ENCODE measurements at places on chromosomes 16 and 17.

DNA sequence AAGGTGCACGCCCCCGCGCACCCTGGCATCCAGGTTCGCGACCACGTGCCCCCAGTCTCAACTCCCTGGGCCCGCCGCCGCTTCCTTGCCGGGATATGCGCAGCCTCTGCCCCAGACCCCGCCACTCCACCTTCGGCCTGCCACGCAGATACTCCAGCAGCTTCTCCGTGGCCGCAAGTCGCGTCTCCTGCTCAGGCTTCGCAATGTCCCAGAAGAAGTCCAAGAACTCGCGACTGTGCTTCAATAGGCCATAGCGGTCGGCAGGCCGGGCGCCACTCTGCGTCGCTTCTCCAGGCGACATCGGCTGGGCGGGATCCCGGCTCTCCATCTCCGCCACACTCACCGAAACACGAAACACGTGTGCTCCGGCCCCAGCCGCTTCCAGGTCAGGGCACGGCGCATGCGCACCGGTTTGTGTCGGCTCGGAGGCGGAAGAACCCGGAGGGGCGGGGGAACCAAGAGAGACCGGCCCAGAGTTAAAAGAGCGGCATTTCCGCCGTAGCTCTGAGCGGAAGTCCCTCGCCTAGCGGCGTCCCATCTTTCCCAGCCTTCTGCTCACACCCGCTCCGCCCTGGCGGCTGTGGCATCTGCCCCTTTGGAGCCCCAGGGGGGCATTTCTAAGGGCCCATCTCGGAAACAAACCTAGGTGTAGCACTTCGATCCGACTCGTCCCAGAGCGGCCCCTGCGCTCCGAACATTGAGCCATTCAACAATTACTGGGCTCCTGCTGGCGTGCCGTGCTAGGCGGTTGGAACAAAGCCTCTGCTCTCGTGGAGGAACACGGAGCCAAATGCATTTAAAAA lies at the start of gene MYBBP1A:
Gene MYBBP1A (minus strand): TSS at position 388 of the 803 bp plus-strand sequence. CDS start 60 bp downstream, at position 328.
- peak; percentile 96 for DNase-seq

DNA sequence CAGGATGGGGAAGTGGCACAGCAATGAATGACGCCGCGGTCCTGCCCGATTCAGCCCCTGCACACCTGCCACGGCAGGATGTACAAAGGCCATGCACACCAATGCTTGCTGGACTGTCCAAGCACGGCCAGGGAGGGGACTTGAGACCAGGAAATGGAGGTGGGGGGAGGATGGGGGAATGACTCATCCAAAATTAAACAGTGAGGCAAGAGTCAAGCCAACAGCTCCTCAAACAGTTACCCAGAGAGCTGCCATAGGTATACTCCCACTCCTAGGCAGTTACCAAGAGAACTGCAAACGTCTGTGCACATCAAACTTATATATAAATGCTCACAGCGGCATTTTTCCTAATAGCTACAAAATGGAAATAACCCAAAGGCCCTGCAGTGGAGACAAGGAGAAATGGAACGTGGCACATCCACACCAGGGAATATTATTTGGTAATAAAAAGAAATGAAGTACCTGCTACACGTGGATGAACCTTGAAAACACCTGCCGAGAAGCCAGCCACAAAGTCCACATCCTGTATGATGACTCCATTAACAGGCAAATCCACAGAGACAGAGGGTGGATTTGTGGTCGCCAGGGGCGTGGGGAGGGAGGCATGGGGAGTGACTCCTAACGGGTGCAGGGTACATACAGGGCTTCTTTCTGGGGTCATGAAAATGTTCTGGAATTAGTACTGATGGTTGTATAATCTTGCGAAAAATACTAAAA lies 54.1 kb downstream of the VAC14 start:
- DNase-seq, result peak; percentile 9

- DNase-seq, result no peak
Measured at GRCh38 chr16:82031116-82032084, 3.7 kb upstream of the HSD17B2 start.

GRCh38 chr16:27790546-27791403 lies 240.8 kb downstream of the KATNIP start:
- DNase-seq, result no peak

DNA sequence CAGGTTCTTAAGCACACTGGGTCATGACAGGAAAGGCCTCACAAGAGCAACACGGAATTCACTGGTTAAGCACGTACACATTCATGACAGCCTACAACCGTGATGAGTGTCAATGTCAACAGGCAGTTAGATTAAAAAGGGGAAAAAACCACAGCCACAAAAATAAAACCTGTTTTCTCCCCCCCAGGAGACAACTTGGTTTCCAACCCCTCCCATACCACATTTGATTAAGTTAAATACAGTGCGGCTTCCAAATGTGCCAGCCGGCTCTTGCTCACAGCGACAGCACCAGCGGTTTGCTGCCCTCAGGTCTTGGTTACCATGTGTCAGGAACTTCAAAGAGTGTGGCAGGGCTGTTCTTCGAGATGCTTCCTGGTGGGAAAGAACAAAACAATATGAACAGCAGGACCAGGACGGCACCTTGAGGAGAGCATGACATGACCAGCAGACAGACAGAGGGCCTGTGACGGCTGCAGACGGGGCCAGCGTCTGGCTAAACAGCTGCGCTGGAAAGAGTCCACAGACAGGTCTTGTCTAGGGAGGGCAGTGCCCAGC lies 193.6 kb downstream of the PARN start:
- DNase-seq, result peak; percentile 1

- no peak for DNase-seq
Measured at GRCh38 chr17:36808180-36808661, 129.1 kb upstream of the LHX1 start.

DNA sequence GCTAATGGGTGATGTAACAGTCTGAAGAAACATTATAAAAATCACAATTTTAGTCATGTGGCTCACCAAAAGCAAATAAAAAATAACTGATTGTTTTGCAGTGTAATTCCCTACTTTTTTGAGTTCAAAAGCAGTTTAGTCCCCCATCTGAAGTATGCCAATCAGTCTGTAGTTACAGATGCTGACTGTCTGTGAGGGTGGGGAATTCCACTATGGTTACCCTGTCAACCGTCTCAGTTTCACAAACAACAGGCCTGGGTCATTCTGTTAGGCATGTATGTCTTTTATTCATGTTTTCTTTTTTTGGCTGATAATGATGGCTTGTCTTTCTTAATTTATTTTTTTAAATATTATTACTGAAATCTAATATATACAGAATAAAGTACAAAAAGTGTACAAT lies 69.3 kb downstream of the STXBP4 start:
- DNase-seq, result peak; percentile 13

DNA sequence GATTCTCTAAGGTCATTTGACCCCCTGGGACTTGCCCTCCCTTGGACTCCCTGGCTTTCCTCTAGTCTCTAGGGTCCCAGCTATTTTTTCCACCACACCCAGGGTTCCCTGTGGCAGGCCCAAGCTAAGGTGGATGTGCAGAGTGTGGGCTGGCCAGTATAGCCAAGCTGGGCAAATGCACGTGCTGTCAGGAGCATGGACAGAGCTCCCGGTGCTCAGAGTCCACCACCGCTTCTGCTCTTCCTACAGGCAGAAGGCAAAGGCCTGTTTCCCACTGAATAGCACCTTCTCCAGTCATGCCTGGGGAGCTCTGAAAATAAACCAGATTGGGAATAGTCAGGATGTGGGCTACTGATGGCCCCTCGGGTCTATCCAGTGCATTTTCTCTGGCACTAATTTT lies 53.3 kb downstream of the GNAO1 start:
- no peak for DNase-seq

- no peak for DNase-seq
Measured at GRCh38 chr17:82639628-82640027, 8.6 kb downstream of the WDR45B start.

- DNase-seq, result no peak
Measured at GRCh38 chr16:87582216-87582965, 19.9 kb upstream of the JPH3 start.

GRCh38 chr17:78622491-78623265 lies 45.5 kb upstream of the DNAH17 start:
- DNase-seq, result no peak
